ENCODE measurements at places on chromosomes 5 and 9. TPM values are rescaled to one million over a fixed set of nuclear protein-coding genes. Genes with fewer than 3 reads are reported as not detected.

Gene LMX1B
- total RNA-seq: 0.19 TPM

DNA sequence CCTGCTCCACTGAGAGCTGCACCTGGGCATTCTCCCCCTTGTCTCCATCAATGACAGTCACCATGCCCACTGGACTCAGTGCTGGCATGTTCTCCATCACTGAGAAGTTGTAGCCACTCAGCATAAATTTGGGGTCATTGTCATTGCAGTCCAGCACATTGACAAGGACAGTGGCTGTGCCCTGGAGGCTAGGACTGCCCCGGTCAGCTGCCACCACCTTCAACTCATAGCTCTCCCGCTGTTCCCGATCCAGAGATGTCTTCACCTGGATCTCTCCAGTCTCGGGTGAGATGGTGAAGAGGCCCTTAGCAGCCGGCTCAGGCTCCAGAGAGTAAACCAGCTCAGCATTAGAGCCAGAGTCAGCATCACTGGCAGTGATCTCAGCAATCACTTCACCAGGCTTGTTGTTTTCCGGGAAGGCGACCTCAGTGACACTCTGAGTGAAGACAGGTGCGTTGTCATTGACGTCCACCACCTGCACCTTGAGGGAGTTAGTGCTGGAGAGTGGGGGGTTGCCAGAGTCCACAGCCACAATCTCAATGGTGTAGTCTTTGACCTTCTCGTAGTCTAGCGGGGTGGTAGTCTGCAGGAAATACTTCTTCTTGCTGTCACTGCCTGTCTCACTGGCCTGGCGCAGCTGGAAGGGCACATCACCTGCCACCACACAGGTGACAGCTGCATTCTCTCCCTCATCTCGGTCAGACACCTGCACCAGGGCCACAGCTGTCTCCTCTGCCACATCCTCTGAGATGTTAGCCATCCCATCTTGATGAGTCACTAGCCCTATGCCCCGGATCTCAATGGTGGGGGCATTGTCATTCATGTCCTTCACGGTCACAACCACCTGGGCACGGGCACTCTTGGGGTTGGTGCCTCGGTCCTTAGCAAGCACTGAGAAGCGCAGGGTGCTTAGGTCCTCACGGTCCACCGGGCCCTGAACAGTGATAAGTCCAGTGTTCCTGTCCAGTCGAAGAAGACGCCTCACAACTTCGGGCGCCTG is 13.5 kb downstream of the PCDH1 start:
- DNase-seq: no peak
- H3K36me3 ChIP-seq: no peaks in the 10 kb centered on the region
- no peak overlapping the region for H3K4me3 ChIP-seq
- H3K27me3 ChIP-seq: no peaks in the 10 kb centered on the region
- H3K27ac ChIP-seq: no peak overlapping the region
- no peaks in the 10 kb centered on the region for H3K4me1 ChIP-seq

Gene TAS2R1
- total RNA-seq: not detected

- peak; percentile 89 for DNase-seq
- H3K27me3 ChIP-seq: no peaks in the 10 kb centered on the region
- H3K4me1 ChIP-seq: peaks cover 14% of the 10 kb centered on the region
These were observed 173.1 kb upstream of the IER5L start for GRCh38 chr9:129351058-129351641.

DNA sequence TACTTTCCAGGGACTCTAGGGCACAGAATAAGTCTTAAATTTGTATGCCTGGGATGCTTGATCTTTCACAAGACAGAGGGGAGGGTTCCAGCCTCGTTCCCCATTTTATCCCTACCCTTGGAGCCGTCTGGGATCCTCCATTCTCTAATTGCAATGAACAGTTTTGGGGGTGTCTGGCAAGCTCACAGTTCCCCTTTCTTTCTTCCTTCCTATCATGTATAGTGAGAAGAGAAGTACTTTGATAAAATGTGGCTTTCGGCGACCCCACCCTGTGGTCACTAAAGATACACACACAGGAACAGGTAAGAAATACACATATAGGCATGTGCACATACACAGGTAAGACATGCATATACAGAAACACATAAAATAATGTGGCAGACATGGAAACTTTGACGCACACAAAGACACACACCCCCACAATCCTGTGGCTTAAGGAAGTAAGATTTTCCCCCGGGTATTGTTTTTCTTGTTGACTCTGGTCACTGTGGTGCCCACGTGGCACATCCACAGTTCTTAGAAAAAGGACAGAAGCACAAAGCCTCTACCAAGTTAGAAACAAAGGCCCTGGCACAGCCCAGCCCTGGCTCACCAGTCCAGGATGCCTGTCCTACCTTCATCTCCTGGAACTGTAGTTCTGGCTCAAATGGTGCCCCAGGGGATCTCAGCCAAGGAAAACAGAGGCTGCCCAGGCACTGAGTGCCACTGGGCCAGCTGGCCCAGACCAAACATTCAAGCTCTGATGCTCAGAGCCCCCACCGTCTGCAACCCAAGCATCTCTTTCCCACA is 6.3 kb upstream of the SMU1 start:
- H3K27me3 ChIP-seq: no peaks in the 10 kb centered on the region
- no peaks in the 10 kb centered on the region for H3K36me3 ChIP-seq
- no peaks in the 10 kb centered on the region for H3K4me1 ChIP-seq
- no peak overlapping the region for H3K27ac ChIP-seq

DNA sequence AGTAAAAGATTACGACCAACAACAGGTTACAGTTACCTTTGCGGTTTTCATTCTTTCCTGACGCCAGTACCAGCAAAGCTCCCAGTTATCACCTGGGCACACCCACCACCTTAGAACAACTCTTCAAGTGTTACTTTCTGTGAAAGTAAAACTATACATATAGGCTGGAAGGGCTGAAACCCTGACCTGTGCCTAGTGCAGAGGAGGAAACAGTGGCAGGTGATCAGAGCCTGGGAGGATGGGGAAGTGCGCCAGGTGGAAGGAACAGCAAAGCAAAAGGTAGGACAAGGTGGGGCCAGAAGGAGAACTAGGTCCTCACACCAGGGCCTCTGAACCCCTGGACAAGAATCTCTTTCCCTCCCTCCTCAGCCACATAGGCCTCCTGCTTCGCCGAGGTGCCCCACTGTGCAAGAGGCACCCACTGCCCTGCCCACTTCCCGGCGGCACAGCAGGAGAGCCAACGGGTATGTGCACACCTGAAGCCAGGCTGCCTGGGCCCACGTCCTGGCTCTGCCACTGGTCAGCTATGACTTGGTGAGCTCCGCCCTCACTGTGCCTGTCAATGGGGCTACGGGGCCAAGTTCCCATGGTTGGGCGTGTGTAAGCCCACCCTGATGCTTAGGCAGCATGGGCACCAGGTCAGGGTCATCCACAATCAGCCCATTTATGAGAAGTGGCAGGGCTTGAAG is 26.9 kb downstream of the BICD2 start:
- H3K27me3 ChIP-seq: no peaks in the 10 kb centered on the region
- no peak overlapping the region for H3K27ac ChIP-seq
- H3K36me3 ChIP-seq: no peaks in the 10 kb centered on the region
- peaks cover 11% of the 10 kb centered on the region for H3K4me1 ChIP-seq
- no peak overlapping the region for H3K4me3 ChIP-seq

Gene SPINK13
- total RNA-seq: not detected

- no peaks in the 10 kb centered on the region for H3K36me3 ChIP-seq
- no peak overlapping the region for H3K27ac ChIP-seq
These were observed 249.5 kb upstream of the PTGER4 start for GRCh38 chr5:40430101-40430710.

- H3K4me1 ChIP-seq: no peaks in the 10 kb centered on the region
- H3K27me3 ChIP-seq: no peaks in the 10 kb centered on the region
- H3K36me3 ChIP-seq: no peaks in the 10 kb centered on the region
- H3K27ac ChIP-seq: no peak overlapping the region
- H3K4me3 ChIP-seq: no peak overlapping the region
- DNase-seq: no peak
These were observed 119.3 kb downstream of the NR2F1-AS1 start for GRCh38 chr5:93461756-93462155.

GRCh38 chr5:22986281-22986680 is 133.1 kb upstream of the CDH12 start:
- no peaks in the 10 kb centered on the region for H3K27me3 ChIP-seq
- no peak overlapping the region for H3K4me3 ChIP-seq
- no peak overlapping the region for H3K27ac ChIP-seq
- H3K4me1 ChIP-seq: no peaks in the 10 kb centered on the region
- H3K36me3 ChIP-seq: no peaks in the 10 kb centered on the region
- no peak for DNase-seq

Gene ZNF462
- 93.4 TPM for total RNA-seq

GRCh38 chr9:129282731-129283211 is 104.7 kb upstream of the IER5L start:
- no peak overlapping the region for H3K27ac ChIP-seq
- H3K4me1 ChIP-seq: peaks cover 30% of the 10 kb centered on the region
- H3K4me3 ChIP-seq: no peak overlapping the region
- DNase-seq: no peak
- H3K27me3 ChIP-seq: no peaks in the 10 kb centered on the region

GRCh38 chr9:33272061-33272460 is 7.2 kb downstream of the CHMP5 start:
- no peak overlapping the region for H3K27ac ChIP-seq
- DNase-seq: no peak
- H3K4me3 ChIP-seq: no peak overlapping the region
- H3K4me1 ChIP-seq: no peaks in the 10 kb centered on the region
- H3K27me3 ChIP-seq: no peaks in the 10 kb centered on the region
- H3K36me3 ChIP-seq: peaks cover 4% of the 10 kb centered on the region

GRCh38 chr9:93452710-93453046 is 703 bp downstream of the FAM120AOS start:
- H3K27ac ChIP-seq: no peak overlapping the region
- peak; percentile 44 for DNase-seq
- H3K27me3 ChIP-seq: no peaks in the 10 kb centered on the region
- peaks cover 10% of the 10 kb centered on the region for H3K36me3 ChIP-seq
- H3K4me1 ChIP-seq: peaks cover 11% of the 10 kb centered on the region

DNA sequence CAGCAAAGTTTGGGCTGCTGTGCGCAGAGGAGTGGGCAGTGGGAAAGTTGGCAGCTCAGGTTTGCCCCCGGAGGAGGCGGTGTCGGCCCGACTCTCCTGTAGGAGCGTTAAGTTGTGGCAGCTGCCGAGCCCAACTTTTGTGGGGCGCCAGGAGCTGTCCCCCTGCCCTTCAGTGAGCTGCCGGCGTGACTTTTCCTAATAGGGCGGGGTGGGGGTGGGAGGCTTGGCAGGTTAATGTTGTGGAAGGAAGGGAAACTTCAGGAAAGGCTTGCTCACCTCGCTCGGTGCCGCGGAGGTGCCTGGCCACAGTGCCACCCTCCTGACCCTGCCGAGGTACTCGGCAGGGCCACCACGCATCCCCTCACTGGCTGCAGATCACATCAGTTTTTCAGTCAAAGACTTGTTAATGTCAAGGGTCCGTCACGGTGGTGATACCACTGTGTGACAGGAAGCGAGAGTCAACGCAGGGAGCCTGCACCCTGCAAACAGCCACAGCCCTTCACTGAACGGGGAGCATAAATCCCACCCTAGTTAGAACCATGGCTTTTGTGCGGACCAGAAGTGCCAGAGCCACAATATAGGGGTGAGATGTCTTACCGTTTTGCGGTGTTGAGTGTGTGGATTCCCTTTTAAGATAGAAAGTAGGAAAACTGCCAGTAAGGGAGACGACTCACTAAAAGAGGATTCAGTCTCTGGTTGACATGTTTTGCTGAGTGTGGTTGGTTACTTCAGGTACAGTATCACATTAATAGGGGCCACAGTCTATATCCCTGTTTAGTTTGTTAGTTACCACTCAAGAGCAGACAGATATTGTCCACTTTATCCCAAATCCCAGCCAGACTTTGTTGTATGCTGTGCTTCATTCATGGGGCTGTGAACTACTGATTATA is 796 bp downstream of the LNPEP start:
- no peak overlapping the region for H3K27ac ChIP-seq
- no peaks in the 10 kb centered on the region for H3K36me3 ChIP-seq
- peak; percentile 60 for DNase-seq
- peaks cover 12% of the 10 kb centered on the region for H3K4me1 ChIP-seq
- H3K27me3 ChIP-seq: peaks cover 26% of the 10 kb centered on the region

Gene BRD9
- total RNA-seq: 45.1 TPM

GRCh38 chr9:105608721-105609598 is 51.0 kb downstream of the FKTN start:
- peaks cover 4% of the 10 kb centered on the region for H3K36me3 ChIP-seq
- DNase-seq: peak; percentile 79
- H3K4me1 ChIP-seq: no peaks in the 10 kb centered on the region

DNA sequence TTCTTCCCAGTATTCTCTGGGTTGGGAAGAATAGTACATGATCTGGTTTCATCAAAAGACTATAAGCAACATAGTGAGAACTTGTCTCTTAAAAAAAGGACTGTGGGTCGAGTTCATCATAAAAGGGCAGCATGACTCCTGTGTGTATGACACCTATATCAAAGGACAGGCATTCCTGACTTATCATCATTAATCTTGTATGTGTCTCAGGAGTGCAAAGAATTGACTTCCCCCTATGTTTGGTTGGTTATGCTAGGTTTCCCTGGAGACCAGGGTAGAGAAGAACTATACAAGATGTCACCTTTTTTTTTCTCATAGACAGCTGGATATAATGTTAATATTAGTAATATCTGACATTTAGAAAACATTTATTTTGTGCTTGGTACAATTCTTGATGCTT is 173.1 kb upstream of the ANKRD55 start:
- no peaks in the 10 kb centered on the region for H3K36me3 ChIP-seq
- no peak overlapping the region for H3K4me3 ChIP-seq
- H3K4me1 ChIP-seq: peaks cover 19% of the 10 kb centered on the region
- DNase-seq: no peak
- no peak overlapping the region for H3K27ac ChIP-seq

- peak; percentile 80 for DNase-seq
- peaks cover 19% of the 10 kb centered on the region for H3K4me1 ChIP-seq
- H3K4me3 ChIP-seq: no peak overlapping the region
- H3K36me3 ChIP-seq: no peaks in the 10 kb centered on the region
These were observed 24.6 kb downstream of the NDUFA8 start for GRCh38 chr9:122134822-122135528.

DNA sequence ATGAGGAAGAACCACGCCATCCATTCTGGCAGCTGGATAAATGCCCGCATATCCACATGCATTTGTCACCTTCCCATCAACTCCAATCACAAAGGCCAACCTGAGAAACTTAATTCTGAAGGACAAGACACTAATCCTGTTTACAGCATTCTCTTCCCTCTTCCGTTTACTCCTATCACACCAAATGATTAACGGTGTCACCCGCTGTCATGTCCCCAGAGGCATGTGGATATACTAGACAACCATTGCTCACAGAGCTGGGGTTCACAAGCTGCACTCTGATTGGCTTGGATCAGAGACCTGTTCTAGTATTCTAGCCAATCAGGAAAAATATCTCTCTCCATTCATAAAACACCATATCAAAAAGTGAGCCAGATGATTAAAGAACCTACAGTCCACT is 3.6 kb downstream of the MACROH2A1 start:
- no peak for DNase-seq
- peaks cover 29% of the 10 kb centered on the region for H3K27me3 ChIP-seq
- no peak overlapping the region for H3K4me3 ChIP-seq
- no peak overlapping the region for H3K27ac ChIP-seq

DNA sequence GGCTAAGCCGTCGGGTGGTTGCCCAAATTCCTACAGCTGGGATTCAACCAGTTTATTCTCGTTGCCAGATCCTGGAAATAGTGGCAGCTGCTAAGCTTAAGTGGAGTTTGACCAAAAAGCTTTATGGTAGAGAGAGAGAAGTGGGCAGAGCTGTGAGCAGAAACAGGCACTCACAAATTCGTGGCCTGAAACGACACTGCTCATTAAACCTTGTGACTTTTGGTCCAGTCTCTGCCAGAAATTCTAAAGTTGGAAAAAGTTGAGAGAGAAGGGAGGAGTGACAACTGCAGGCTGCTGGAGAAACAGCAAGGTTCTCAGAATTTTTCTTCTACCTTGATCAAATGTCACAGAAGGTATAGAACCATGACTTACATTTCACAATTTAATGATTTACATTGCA is 131.5 kb downstream of the MTX3 start:
- no peak for DNase-seq
- no peak overlapping the region for H3K27ac ChIP-seq
- no peak overlapping the region for H3K4me3 ChIP-seq
- H3K27me3 ChIP-seq: no peaks in the 10 kb centered on the region
- H3K4me1 ChIP-seq: no peaks in the 10 kb centered on the region

Measured in neural progenitor cell (in vitro differentiated cells).